Activated T-helper 2 cell treated with anti-CD3 and anti-CD28 coated beads, Interferon-gamma antibody, Interleukin-2, Interleukin-4, amounts not matched to agents 10 μg/mL and 5 μg/mL and 100 μg/mL, durations not matched to agents 14 hours and 24 hours and 36 hours (primary cell): ENCODE measurements at places on chromosomes 6 and 20. TPM values are rescaled to one million over a fixed set of nuclear protein-coding genes. Genes with fewer than 3 reads are reported as not detected.
A peak's percentile ranks its signal among the peaks of the same experiment; 100 is the strongest.

DNA sequence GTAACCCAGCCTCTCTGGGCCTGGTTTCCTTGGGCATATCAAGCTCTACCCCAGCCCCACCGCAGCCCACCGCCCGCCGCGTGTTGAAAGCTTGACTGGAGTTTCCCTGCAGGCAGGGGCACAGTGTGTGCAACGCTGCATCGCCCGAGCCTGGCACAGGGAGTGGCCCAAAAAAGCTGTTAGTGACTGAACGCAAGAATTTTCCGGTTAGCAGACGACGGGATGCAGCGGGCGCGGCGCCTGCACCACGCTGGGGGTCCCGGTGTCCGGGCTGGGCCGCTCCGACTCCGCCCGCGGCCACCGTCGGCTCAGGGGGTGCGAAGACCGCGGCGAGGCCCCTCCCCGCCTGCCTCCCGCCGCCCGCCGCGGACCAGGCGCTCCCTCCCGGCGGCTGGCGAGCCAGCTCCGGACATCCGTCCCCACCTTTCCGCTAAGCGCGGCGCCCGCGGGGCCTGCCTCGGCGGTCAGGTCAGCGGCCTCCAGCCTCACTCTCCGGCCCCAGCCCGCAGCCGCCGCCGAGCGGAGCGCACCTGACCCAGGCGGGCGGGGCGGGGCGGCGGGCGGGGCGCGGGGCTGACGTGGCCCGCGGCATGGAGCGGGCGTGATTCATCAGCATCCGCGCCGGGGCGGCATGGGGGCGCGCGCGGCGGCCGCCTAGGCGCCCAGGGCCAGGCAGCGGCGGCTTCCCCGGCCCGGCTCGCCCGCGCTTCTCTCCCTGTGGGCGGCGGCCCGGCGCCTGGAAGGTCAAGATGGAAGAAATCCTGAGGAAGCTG, at the start of gene ARFGEF3:
TSS of gene ARFGEF3 (plus strand) at position 602 of the 773 bp plus-strand sequence. CDS start at position 750, 148 bp downstream.
- peak; percentile 28 for DNase-seq

DNA sequence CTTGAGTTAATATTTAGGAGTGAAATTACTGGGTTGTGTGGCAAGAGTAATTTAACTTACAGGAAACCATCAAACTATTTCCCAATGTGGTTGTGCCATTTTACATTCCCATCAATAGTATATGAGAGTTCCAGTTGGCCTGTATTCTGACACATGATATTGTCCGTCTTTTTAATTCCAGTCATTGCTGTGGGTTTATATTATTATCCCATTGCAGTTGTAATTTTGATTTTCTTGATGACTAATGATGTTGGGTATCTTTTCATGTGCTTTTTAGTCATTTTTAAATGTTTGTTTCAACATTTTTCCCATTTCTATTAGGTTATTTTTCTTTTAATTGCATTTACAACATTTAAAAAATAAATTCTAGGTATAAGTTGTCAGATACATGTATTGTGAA, 614.0 kb downstream of the UTRN start:
- no peak for DNase-seq

DNA sequence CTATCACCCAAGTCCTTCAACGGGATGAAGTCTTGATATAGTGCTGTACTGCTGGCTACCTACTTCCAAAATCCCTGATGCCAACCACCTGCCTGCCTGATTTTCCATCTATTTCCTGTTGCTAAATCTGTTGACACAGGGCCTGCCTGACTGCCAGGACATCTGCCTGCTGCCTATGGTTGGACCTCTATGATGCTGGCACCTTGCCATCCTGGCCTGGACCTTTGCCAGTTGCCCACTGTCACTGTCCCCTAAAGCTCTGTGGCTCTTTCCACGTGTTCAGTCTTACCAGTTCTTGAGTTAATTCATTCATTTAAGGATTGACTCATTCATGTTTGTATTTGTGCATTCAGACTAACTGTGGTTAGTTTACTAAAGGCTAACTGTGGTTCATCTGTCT, 9.2 kb upstream of the RGS17 start:
- DNase-seq, result no peak

DNA sequence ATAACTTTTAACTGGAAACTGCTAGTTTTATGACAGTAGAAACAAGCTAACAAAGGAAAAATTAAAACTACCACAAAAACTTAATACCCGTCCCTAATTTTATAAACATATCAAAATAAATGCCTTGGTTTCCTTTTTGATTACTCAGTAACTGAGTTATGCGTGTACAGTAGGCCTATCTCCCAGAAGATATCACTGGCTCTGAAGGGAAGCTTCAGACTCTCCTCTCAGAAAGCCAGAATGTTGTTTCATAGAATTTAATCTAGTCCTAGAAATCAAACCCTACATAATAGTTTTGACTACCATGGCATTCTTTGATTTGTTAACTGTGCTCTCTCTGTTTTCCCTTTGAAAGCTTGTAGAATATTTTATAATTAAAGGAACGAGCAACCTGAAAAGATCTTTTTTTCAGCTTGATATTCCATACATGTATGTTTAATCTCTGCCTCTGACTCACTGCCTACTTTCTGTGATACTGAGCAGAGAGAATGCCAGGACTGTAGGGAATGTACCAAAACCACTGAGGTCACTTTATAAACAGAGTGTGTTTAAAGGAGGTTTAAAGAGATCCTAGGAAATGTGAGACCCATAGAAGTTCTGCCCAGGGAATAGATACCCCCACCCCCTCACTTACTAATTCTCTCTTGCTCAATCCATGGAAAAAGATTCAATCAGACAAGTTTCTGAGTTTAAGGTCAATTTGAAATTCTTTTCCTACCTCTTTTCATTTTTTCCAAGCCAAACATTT, 311.5 kb downstream of the HDGFL1 start:
- no peak for DNase-seq

GRCh38 chr20:58603721-58604120, 47.4 kb upstream of the STX16 start:
- DNase-seq, result no peak

GRCh38 chr6:130223508-130223907, 757 bp upstream of the SAMD3 start:
- peak; percentile 73 for DNase-seq

GRCh38 chr6:16840725-16841124, 79.5 kb upstream of the ATXN1 start:
- DNase-seq, result no peak

- no peak for DNase-seq
These were observed 117.8 kb downstream of the PXDC1 start for GRCh38 chr6:3633711-3634110.

- no peak for DNase-seq
These were observed 77.1 kb downstream of the SHLD1 start for GRCh38 chr20:5827098-5827853.

- no peak for DNase-seq
These were observed 152.3 kb upstream of the OLIG3 start for GRCh38 chr6:137646484-137646883.

DNA sequence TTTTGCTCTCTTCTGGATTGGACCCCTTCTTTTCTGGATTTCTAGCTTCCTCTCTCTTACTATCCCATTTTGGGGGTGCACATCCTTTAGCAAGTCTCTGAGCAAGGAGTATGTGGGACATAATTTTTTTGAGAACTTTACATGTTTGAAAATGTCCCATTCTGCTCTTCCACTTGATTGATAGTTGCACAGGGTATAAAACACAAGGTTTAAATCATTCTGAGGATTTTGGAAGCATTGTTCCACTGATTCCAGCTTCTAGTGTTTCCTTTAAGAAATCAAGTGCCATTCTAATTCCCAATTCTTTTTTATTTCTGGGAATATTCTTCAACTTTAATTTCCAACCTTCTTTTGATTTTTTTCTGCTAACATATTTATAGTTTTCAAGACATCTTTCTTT, 60.7 kb downstream of the APCDD1L start:
- DNase-seq, result no peak

DNA sequence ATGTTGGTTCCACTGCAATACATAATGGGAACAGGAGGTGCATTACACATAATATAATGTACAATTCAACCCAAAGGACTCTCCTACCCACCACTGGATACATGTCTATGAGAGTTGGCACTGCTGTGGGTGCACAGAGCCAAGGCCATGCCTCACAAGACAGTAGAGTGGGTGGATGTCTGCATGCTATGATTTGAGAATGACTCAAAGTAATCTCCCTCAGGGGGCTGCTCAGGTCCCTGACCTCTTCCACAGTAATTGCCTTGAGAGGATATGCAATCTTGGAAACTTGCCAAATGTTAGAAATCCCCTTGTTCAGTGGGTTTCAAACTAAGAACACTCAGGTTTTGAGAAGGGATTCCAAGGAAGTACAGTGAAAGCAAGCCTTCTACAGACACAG, 79.0 kb downstream of the ANKEF1 start:
- DNase-seq, result no peak

GRCh38 chr6:150280703-150281102, 88.1 kb upstream of the IYD start:
- DNase-seq, result no peak

GRCh38 chr6:152399399-152399798, 237.8 kb downstream of the SYNE1 start:
- no peak for DNase-seq

DNA sequence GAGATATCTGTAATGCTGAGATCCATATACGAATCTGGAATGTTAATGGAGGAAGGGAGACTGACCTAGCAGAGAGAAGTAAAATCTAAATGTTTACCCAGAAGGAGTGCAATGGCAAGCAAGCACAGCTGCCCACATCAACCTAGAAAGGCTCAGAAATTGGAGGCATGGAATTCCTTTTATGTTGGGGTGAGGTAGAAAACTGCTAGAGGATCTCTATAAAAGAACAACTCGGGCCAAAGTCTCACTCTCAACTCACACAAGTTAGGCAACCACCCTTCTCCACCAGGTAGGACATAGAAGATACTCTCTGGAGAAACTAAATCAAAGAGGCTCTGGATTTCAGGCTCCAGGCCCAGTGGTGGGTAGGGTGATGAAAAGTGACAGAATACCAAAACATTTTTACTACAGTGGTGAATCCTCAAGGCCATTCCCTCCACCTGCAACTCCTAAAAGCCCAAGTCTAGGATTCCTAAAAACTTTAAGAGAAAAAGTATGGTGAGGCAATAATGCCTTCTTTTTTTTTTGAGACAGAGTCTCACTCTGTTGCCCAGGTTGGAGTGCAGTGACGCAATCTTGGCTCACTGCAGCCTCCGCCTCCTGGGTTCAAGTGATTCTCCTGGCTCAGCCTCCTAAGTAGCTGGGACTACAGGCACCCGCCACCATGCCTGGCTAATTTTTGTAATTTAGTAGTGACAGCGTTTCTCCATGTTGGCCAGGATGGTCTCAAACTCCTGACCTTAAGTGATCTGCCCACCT, 9.5 kb upstream of the ADGRG6 start:
- DNase-seq, result no peak

DNA sequence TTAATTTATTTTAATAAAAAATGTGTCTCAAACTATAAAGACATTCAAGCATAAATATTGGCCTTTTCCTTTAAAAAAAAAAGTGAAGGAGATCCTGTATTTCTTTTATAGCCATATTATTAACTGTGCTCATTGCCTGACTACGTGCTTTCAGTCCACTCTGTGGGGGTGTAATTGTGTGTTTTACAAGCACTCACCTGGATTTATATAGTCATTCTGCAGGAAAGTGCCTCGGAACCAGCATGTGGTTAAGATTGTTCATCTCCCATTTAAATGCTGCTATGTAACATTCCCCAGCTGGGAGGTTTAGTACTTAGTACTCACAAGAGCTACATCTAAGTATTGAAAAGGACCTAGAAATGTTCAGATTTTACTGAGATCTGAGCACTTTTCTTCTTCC, 47.9 kb upstream of the SLC22A16 start:
- DNase-seq, result no peak

DNA sequence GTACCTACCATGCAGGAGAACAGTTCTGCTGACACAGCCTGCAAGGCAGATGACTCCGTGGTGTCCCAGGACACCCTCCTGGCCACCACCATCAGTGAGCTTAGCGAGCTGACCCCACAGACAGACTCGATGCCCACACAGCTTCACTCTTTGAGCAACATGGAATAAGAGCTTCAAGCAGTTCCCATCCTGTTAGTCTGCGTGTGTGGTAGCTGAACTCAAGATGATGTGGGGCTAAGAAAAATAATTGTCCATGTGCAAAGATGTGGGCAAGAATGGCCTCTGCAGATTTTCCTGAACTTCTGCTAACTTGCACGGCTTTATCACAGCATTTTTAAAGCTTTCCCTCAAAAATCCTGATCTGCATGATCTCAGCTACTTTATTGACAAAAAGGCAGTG, 8.3 kb downstream of the GZF1 start:
- DNase-seq, result no peak

GRCh38 chr6:113960795-113961194, 10.2 kb downstream of the HDAC2 start:
- DNase-seq, result no peak

GHRH gene
- not detected in 2 replicates for total RNA-seq

SGK1 gene
- total RNA-seq, result 74.0 and 75.7 TPM in 2 replicates

SMLR1 gene
- total RNA-seq, result not detected in 2 replicates

MICAL1 gene
- total RNA-seq, result 47.8 and 51.8 TPM in 2 replicates

SNAI1 gene
- 1.3 and 1.6 TPM in 2 replicates for total RNA-seq

ANKRD66 gene
- not detected in 2 replicates for total RNA-seq
